Stimulated activated CD4-positive, alpha-beta T cell treated with anti-CD3 and anti-CD28 coated beads, Interleukin-2, amount 100 ng/mL, for 24 hours (primary cell): ENCODE measurements at places on chromosomes 12 and 14.

DNA sequence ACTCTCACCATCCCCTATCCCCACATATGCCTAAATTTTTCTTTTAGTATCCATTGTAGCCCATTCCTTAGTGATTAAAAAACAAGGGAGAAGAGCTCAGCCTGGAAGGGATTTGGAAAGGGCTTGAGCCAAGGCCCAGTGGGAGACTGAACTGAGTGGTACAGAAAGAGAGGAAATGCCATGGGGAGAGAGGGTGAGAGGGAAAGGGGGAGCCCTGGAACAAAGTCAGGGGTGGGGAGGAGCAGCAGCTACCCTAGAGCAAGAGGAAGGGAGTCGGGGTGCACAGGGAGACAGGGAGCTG, 2.6 kb upstream of the ATN1 start:
- DNase-seq = no peak

DNA sequence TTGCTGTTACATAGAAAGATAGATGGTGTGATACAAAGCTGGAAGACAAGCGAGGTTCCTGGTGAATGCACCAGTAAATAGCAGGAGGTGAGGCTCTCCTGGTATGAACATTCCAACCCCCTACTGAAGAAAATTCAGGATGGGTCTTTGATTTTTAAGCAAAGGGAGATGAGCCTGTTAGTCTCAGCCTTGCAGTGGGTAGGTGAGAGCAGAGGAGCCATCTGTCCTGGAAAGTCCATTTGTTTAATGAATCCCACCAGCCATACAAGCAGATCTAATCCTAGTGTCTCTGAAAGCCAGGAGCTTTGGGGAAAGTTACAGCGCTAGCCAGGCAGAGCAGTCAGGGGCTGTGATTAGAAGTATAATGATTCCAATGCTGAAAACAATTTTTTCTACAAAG, 234.8 kb upstream of the FOXN3 start:
- DNase-seq = no peak

- DNase-seq = no peak
These were observed 19.9 kb downstream of the EIF2B2 start for GRCh38 chr14:75022655-75023054.

DNA sequence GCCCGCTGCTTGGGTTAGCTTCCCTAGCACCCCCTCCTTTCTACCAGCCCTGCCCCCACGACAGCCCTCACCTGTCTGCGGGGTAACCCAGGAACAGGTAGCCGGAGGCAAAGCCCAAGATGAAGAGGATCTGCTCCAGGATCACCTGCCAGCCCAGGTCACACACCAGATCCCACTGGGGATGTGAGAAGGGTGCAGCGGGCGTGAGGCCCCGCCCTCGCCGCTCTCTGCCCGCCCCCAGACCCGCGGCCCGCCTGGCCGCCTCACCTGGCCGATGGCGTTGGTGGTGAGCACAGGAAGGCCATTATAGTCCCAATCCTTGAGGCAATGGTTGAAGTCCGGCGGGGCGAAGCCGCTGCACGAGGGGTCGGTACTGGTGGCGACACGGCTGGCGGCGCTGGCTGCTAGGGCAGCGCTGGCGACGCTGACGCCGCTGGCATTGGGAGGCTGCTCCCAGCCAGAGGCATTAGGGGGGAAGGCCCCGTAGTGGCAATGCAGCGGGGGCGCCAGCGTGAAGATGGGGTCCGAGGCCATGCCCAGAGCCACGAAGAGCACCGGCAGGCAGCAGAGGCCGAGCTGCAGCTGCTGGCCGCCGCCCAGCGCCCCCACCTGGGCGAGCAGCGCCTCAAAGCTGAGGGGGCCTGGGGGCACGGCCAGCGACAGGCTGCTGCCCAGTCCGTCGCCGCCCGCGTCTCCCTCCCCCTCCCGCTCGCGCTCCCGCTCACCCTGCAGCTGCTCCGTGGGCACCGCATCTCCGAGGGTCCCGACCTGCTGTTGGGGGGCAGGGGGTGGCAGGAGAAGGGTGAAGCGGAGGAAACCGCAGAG, 794 bp downstream of the SLC22A17 start:
- DNase-seq = no peak

- no peak for DNase-seq
These were observed 448.2 kb downstream of the NRXN3 start for GRCh38 chr14:78618368-78618767.

GRCh38 chr14:19800282-19801117, 3.1 kb upstream of the OR4N2 start:
- no peak for DNase-seq

- DNase-seq = no peak
These were observed 8.4 kb upstream of the INF2 start for GRCh38 chr14:104680806-104681688.

DNA sequence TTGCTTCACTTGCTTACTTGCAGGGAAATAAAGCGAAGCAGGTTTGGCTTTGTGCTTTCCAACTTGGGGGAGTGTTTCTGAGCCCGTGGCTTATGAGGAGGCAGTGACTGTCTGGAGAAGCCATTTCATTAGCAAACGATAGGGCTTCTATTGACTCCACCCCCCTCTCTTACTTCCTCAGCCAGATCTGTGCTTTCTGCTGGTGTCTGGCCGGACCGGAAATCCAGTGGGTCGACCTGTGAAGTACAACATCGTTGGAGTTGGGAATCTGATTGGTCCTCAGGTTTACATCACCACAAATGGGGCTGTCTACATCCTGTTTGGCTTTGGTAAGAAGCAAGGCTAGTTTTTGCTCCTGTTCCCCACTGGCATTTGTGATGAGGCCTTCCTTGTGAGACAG, 22.3 kb downstream of the FAM234B start:
- DNase-seq = no peak

DNA sequence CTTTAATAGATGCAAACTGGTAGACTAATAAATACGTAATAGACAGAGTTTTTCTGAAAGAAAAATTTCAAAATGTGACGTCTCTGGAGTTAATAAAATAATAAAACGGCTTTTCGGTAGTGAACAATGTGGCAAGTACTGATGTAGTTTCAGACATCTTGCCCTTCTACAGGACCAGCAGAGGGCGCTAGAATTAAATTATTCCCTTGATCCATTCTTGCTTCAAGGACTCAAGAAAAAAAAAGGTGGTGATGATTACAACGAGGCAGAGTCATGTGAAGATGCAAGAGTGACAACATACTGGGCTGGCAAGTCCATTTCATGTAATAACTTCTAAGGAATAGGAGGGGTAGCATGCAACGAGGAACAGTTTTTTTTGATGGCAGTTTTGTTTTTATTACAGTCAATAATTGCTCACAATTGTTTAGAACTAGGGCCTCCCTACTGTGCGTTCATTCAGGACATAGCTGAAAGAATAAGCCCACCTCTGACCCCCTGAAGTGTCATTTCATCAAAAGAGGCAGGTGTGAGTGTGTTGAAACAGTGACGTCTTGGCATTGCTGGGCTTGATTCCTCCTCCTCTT, 101.0 kb upstream of the GZMB start:
- peak; percentile 23 for DNase-seq

- DNase-seq = no peak
These were observed 4.4 kb upstream of the BTBD7 start for GRCh38 chr14:93337143-93337753.

- DNase-seq = no peak
These were observed 182.5 kb upstream of the RASSF8 start for GRCh38 chr12:25775968-25776367.

- no peak for DNase-seq
These were observed 79.9 kb downstream of the LLPH start for GRCh38 chr12:66050610-66051009.

DNA sequence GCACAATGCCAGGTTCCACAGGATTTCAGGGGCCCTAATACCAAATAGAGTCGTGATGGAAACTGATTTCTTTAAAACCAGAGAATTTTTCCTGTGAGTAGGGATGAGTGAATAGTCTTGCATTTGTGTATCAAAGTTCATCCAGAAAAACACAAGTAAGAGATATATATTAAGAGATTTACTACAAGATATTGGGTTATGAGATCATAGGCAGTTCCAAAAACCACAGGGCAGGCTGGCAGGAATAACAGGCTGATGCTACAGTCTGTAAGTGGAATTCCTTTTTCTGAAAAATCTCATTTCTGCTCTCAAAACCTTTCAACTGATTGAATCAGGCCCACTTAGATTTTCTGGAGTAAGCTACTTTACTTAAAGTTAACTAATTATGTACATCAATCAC, 1756.2 kb upstream of the SEL1L start:
- no peak for DNase-seq

DNA sequence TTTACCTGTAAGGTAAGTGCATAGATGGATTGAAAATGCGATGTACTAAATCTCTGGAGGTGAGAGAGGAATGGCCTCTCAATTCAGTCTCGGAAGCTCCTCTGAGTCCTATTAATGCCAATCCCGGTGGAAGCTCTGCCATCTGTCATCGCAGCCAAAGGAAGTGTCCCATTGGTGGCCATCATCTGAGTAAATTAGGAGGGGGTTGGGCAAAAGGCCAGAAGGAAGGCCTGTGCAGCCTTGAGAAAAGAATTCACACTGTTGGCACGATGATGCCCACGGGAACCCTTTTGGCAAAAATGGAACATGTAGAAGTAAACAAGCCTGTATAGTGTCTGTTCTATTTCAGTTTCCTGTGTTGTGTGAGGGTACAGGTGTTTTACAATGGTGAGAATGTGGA, 494.8 kb downstream of the NELL2 start:
- DNase-seq = no peak

GRCh38 chr14:76848879-76849278, 22.7 kb downstream of the LRRC74A start:
- DNase-seq = no peak

- no peak for DNase-seq
These were observed 235.3 kb downstream of the PLCZ1 start for GRCh38 chr12:18502422-18502968.

GRCh38 chr14:93023039-93023438, 92.7 kb downstream of the ITPK1 start:
- DNase-seq = peak; percentile 10

- no peak for DNase-seq
These were observed 37.5 kb downstream of the ACACB start for GRCh38 chr12:109153821-109154441.

GRCh38 chr12:63064080-63064479, 86.9 kb downstream of the AVPR1A start:
- no peak for DNase-seq

DNA sequence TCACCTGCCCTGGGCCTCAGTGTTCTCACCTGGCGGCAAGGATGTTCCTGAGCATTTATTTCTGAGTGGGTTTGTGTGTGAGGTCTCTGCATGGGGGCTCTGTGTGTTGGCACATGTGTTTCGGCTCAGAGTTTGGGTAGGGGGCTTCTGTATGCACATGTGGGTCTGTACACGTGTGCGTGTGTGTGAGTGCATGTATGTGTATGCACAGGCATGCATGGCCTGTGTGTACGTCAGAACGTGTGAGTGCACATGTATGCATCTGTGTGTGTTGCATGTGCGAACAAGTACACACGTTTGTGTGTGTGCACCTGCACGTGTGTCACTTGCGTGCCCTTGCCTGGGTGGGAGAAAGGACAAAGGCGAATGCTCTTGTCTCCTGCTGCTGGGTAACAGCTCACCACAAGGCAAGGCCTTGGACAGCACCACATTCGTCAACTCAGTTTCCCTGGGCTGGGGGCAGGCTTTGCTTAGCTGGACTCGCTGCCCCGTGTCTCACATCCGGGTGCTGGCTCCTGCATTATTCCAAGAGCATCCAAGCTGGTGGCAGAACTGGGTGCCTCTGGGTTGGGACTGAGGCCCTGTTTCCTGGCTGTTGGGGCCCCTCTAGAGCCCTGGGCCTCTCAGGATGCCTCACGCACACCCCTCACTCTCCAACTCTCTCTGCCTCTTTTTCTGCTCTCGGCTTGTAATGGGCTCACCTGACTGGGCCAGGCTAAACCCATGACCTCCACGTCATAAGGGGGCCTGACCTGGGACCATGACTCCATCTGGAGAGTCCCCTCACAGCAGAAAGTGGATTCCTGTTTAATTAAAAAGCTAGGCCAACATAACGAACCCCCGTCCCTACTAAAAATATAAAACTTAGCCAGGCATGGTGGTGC, 153.6 kb upstream of the C14orf180 start:
- peak; percentile 8 for DNase-seq

GRCh38 chr12:92556637-92557421, 146.0 kb upstream of the PLEKHG7 start:
- DNase-seq = no peak

- no peak for DNase-seq
These were observed 25.0 kb downstream of the CFAP54 start for GRCh38 chr12:96514328-96514727.

- no peak for DNase-seq
These were observed 432.6 kb downstream of the ETNK1 start for GRCh38 chr12:23057571-23057970.

DNA sequence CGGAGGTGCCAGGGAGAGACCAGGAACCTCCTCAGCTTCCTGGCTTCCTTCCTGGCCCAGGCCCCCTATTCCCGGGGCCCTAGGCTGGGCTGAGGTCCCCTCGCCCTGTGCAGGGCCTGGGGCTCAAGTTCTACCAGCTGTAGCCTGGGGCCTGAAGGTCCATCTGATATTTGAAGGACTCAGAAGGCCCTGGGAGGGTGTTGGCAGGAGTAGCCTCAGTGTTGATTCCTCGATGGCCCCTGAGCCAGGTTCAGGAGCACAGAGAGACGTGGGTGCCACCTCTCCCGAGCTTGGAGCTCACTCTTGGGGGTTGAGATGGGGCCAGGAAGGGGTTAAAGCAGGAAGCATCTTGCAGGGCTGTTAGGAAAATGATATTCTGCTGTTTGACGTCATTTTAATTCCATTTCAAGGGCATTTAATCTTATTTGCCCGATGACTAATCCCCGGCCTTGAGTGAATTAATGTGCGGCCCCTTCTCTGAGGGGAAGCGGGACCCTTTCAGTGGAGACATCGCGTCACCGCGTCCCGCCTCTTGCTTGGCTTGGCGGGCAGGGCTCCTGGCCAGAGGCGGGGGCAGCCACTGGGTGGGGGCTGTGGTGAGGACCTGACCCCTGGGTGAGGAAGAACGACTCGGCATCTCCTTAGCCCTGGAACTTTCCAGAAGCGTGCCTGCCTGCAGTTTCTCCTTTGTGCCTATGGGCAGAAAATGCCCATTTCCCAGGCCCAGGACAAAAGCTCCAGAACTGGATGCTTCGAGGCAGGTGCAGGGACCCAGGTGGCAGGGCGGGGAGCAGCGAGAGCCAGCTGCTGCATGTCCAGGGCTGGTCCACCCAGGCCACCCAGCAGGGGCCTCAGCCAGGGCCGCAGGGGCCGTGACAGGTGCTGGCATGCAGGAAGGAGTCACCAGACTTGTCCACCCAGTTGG, 158.3 kb downstream of the KIF26A start:
- no peak for DNase-seq

DNA sequence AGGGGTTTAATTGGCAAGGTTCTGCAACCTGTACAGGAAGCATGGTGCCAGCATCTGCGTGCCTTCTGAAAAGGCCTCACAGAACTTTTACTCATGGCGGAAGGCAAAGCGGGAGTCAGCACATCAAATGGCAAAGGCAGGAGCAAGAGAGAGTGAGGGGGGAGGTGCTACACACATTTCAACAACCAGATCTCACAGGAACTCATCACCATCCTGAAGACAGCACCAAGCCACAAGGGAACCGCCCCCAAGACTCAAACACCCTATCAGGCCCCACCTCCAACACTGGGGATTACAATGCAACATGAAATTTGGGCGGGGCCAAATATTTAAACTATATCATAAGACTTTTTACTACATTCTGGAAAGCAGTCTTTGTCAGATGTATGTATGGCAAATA, 38.0 kb upstream of the FKBP4 start:
- DNase-seq = no peak
